ENCODE measurements at places on chromosomes 5 and 9.

- no peak for DNase-seq
Observed at GRCh38 chr9:114138552-114138971, 16.8 kb upstream of the COL27A1 start.

DNA sequence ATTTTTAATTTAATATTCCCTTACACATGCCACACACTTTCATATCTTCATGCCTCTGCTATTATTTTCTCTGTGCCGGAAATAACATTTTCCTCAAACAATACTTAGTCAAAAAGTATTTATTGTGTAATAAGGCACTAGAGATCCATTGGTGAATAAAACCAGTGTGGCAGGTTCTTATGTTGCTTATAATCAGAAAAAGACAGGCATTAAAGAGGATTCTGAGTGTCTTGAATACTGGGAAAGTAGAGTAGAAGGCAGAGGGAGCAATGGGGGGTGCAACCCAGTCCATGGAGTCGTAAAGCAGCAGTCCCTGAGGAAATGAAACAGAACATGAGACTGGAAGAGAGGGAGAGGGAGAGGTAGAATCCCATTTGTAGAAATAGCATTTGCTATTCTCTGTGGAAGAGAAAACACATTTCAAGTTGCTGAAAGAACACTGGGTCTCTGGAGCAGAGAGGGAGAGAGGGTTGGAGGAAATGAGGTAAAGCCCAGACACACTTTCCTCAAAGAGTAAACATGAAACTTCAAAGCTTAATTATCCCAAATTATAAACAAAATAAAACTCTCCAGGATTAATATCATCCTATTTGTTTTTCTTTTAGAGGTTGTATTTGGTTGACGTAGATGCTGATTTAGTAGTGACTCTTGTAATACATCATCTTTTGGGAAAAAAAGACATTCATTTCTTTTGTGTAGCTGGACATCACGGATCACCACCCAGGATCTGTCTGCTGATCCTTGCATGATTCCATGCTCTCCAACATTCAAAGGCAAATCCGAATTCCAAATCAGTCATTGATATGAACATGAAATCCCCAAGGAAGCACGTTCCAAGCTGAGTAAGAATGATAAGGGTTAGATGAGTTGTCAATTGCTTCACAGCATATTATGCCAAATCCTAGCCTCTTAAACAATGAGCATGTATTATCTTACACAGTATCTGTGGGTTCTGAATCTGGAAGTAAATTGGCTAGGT is 37.4 kb upstream of the GRAMD2B start:
- DNase-seq, result no peak

DNA sequence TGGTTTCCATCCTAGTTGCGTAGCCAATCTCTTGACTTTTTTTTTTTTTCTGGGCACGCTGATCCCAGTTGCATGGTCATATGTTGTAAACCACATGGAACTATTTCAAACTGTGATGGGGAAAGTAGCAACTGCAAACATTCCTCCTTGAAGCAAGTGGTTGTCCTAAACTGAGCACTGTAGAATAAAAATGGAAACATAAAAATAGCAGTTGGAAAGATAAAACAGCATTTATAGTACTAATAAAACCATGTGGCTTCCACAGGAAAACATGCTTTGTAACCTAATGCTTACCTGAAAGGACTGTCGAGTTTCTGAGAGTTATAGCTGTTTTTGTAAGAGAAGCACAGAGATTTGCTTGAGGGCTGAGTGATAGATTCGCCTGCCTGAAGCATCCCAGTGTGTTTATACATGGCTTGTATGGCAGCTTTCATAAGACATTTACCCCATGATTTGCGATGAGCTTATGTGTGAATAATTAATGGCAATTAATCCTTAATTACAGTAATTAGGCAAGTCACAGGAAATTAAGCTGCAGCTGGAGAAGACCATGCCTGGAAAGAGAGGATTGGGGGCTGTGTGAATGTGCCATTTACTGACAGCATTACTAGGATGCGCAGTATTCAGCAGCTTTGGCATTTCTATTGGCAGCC is 136.5 kb downstream of the PBX3 start:
- no peak for DNase-seq

DNA sequence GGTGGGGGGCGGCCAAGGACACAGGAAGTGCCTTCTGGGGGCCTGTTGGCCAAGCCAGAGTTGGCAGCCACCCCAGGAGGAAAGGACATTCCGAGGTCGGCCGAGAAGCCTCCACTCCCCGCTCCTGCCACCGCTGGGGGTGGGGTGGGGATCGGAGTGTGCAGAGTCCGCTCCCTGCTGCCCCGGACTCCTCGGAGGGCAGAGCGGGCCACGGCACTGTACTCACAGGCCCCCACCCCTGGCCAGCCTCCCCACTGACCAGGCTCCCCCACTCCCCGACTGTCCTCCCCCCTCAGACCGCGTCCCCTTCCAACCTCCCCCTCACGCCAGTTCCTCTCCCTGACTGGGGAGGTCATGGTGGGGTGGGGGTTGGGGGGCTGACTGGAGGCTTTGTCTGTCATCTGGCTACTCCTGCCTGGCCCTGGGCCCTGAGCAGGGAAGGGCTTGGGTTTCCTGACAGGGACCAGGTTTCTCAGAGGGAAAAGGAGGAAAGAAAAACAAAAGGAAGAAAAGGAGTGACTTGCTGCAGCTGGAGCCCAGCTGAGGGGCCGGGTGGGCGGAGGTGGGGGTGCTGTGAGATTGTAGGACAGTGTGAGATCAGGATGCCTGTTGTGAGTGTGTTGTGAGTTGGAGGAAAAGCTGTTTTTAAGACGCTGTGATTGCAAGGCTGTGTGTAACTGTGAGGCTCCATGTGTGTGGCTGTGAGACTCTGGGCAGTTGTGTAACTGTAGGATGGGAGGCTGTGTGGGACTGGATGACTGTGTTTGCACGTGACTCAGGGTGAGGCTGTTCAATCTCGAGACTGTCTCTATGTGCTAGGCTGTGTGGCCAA is 29.7 kb downstream of the CNTFR start:
- no peak for DNase-seq

- DNase-seq, result no peak
Observed at GRCh38 chr5:4191041-4191440, 595.4 kb downstream of the IRX1 start.

GRCh38 chr5:72407078-72407477 is 86.9 kb downstream of the PTCD2 start:
- no peak for DNase-seq

GRCh38 chr9:84226126-84226525 is 114.4 kb downstream of the SLC28A3 start:
- no peak for DNase-seq

GRCh38 chr9:6931913-6932312 is 174.1 kb downstream of the KDM4C start:
- DNase-seq, result no peak

DNA sequence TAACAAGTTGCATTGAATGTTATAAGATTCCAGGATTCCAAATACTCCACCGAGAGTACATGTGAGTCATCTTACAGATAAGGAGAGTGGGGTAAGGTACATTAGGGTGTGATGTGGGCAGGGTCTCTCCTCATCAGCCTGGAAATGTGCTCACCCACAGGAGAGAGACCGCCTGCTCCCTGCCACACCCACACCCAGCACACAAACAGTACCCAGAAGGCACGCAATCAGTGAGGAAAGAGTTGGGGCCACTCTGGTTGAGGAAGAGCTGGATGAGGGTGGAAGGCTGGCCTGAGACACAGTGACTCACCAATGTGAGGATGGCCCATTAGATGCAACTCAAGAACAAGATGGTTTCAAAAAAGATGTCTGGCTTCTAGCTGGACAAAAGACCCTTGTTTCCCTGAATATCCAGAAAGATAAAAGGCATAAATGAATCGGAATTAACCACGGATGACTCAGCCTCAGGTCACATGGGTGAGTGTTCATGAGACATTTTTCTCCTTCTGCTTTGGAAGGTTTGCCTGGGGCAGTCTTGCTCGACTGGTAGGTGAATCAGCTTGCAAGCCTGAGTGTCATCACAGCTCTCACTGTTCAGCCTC is 51.1 kb upstream of the LHFPL2 start:
- DNase-seq, result no peak

DNA sequence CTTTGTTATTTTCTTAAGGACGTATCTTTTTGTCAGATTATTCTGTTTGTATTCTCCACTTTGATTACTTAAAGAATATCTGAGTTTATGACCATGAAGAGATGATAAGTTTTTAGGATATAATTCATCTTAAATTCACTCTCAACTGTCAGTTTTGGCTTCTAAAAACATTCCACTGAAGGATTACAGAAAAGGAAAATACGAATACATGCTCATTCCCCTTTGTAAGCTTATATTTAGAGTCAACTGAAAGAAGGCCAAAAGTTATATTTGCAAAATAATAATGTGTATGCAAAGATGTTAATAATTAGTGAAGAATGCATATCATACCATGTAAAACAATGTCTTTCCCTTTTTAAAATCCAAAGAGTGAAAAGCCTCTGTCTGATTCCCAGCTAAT is 52.5 kb downstream of the ZNF474 start:
- no peak for DNase-seq

DNA sequence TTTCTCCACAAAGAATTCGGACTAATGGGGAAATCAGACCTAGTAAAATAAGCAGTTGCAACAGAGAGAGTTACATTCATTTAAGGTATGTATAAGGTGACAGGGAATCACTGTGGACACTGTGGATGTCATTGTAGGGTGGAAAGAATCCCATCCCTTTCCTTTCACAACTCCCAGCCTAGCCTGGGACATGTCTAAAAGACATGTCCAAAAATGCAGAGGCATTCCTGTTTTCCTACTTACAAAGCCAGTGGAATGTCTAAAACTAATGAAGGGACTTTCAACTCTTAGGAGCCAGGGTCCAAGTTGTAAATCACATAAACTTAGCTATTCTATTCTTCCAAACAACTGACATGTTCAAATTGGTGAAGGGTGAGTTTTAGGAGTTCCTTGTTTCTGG is 511.0 kb downstream of the PRELID2 start:
- no peak for DNase-seq

DNA sequence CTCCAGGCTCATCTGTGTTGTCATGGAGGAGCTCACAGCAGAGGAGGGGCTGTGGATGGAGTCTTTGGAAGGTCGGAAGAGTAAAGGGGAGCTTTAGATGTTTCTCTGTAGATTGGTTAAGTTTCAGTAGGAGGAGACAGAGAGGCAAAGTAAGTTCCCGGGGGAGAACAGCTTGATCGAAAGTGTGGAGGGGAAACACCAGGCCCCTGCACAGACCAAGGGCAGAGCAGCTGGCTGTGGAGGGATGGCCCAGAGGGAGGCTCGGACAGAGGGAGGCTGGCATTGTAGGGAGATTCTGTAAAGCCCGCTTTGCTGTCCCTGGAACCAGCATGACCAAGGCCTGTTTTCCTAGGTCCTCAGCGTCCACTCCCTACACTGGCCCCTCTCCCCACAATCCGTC is 5.3 kb upstream of the OR2V2 start:
- DNase-seq, result no peak

DNA sequence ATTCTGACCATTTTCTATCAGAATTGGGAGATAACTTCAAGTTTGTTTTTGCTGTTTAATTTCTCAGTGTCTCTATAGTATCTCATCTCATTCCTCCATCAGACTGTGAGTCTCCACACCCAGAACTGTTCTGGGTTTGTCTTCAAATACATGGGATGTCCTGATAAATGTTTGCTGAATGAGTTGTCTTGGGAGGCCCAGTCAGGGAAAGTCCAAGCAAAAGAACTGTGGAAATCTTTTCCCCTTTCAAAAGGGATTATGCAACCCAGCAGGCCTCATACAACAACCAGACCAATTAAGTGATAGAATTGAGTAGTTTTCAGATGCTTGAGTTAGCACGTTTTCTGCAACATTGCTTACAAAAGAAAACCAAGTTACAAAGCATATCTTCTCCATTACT is 324.4 kb downstream of the BRINP1 start:
- no peak for DNase-seq

DNA sequence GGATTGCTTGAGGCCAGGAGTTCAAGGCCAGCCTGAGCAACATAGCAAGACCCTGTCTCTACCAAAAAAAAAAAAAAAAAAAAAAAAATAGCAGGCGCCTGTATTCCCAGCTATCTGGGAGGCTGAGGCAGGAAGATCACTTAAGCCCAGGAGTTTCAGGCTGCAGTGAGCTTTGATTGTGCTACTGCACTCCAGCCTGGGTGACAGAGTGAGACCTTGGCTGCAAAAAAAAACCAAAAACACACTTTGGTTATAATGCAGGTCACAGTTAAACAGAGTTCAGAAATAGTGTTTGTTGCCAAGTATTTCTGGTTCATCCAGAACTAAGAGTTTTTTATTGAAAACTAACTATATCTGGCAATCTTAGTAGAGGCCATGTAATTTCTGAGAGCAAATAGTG is 24.1 kb upstream of the IL6ST start:
- no peak for DNase-seq

GRCh38 chr9:109166171-109166770 is 778 bp downstream of the FRRS1L start:
- no peak for DNase-seq

- no peak for DNase-seq
Observed at GRCh38 chr5:119578937-119579336, 50.4 kb upstream of the FAM170A start.

DNA sequence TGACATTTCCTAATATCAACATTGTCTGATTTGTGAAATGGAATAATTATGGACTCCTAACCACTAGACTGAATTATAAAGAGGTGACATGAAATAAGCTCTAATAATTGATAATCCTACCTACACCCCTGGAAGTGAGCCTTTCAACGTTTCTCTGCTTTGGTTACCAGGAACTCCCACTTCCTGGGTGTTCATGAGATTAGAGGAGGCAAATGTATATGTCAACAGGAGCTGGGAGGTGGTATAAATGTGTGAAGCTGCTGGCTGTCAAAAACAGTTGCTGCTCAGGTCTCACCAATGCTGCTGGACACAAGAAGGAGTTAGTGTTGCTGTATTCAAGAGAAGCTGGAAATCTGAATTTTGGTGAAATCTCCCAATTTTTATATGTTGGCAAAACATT is 96.8 kb downstream of the CAMK4 start:
- no peak for DNase-seq

DNA sequence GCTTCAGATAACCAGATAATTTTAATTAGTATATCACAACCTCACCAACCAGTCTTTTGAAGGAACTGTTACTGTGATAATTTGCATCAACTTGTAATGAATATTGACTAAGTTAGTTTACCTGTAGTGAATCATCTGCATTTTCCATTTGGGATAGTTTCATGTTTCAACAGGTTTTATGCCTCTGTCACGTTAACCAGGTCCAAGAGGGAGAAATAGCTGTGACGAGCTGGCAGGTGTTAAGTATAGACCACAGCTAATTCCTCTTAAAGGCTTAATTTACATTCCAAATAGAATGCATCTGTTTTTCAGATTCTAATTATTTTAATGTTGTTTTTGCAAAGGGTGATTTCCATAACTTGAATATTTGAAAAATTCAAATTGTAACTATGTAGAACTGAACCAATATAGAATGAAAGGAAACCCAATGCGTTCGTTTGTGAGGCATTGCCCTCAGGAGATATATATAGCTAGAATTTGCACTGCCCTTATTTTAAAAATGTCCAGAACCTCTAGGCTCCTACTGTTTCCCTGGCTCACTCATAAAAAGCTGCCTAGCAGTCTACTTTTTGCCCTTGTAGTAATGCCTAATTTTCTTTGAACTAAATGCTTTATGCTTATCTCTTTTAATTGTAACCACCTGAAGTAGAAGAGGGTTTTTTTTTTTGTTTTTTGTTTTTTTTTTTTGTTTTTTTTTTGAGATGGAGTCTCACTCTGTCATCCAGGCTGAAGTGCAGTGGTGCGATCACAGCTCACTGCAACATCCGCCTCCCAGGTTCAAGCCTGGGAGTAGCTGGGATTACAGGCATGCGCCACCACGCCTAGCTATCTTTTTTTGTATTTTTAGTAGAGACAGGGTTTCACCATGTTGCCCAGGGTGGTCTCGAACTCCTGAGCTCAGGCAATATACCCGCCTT is 270.5 kb downstream of the SMARCA2 start:
- no peak for DNase-seq

Data from activated CD8-positive, alpha-beta memory T cell treated with anti-CD3 and anti-CD28 coated beads for 1 hour (primary cell).